ENCODE measurements at places on chromosomes 7 and 10.

DNA sequence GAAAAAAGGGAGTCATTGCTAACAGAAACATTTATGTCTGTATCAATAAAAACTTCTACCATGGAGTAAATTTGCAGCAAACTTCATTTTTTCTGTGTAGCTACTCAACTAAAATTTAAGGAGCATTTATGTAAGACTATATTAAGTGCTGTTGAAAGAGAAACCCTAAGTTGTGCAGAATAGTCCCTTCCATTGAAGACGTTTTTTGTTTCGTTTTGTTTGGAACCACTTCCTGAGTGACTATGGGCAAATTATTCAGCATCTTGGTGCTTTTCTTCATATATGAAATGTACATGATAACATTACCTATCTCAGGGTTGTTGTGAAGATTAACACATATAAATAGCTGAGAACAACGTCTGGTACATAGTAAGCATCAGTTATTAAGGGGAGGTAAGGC lies 24.3 kb downstream of the SEM1 start:
- peak; percentile 23 for DNase-seq

DNA sequence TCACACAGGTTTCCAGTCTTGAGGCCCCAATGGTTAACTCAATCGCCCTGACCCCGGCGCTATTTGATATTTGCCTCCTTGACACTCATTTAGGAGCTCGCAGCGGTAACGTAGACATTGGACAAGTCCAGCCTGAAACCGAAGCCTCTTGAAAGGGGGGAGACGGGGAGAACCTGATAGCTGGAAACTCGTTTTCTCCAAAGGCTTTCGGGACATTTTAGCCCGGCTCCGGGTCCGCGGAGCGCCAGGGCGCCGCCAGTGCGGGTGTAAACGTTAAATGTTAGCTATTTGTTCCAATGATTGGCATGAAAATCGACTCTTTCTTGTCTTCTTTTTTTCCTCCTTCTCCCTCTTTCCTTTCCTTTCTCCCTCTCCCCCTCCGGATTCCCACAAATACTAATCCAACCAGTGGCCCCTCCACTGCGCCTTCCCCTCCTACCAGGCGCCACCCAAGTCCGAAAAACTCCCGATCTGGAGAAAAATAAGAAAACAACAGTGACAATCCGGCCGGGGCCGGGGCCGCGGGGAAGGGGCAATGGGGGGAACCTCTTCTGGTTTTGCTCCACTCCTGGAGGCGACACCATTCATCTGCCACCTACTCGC lies 17.2 kb upstream of the GATA3 start:
- no peak for DNase-seq

DNA sequence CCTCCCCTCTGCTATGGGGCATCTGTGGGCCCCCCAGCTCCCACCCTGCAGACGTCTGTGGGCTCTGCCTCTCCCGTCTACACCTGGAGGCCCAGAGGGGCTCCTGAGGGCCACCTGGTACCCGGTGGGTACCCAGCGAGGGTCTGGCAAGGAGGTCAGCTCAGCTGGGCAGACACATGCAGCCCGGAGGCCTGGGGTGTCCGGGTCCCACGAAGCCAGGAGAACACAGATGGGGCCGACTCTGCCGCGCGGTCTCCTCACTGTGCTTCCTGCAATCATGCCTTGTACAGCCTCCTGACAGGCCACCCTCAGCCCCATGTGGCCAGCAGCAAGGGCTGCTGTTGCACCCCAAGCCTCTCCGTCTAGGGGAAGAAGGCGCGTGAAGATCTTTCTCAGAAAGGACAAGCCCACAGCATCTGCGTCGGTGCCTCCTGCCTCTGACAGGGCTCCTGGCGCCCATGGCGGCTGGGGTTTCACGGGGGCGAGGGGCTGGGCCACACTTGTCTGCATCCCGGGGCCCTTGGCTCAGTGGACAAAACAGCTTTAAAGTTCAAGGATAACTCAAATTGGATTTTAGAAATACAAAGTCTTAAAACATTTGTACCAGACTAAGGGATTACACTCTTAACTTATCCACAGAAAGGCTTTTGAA lies 391.3 kb downstream of the DNAJB6 start:
- DNase-seq: no peak

DNA sequence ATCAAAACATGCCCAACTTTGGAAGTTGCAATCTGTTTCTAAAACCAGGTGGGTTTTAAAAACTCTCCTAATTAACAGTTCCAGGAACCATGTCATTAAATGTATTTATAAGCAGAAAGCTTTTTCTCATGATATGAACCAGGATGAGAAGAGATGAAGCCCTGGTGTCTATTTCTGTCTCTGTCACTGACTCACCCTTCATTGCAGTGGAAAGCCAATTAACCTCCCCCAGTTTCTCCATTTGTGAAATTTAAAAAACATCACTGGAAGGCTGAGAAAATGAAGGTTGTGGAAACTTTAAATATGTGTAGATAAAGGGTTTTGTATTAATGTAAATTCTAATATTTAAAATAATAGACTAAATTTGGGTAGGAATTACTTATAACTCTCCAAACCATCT lies 1088.0 kb downstream of the SORCS1 start:
- no peak for DNase-seq

DNA sequence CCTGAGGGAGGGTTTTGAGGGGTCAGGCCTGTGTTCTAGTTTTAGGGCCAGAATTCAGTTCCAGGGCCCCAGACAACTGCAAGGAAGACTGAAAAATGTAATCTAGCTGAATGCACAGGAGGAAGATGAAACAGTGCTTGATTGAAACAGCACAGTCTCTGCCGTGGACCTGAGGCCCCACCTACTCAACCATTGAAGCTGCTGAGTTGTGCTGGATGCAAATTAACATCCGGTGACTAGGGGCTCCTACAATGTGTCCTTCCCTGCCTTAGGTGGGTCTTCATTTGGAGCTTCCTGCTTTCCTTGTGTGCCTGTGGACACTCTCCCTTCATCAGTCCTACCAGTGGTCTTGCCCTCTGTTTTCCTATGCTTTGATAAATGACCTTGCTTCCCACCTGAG lies 5.7 kb downstream of the GLRX3 start:
- DNase-seq: peak; percentile 30

DNA sequence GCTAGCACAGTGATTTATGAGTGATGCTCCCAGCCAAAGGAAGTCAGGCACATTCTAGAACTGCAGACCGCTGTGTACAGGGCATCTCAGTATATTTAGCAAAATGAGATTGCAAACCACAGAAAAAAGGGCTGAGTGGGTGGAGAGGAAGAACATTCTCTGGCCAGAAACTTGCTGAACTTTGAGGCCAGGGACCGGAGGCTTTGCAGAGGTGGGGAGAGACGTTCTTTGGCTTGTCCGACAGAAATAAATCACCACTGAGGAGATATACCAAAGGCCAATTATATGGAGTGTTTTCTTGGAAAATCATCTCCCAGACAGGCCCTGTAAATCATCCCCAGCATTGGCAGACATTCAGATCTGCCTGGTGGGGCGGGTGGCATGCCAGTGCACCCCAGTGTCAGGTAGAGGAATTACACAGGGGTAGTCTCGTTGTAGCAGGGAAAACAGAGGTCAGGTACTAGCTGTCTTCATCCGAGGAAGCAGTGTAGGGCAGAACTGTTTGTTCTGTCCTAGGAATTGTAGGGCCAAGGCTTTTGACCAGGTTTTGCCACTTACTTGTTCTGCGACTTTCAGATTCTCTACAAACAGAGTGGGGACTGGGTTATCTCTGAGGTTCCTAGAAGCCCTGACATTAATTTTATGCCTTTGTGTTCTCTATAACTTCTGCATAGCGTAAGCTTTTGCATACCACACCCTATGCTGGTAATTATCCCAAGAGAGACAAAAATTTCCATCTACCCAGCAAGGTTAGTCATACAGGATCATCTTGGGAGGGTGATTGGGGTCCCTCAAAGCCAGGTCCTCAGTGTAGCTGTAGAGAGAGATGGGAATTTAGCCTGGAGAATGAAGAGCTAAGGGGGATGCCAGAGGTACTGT lies 655.6 kb downstream of the LRMDA start:
- DNase-seq: peak; percentile 10

DNA sequence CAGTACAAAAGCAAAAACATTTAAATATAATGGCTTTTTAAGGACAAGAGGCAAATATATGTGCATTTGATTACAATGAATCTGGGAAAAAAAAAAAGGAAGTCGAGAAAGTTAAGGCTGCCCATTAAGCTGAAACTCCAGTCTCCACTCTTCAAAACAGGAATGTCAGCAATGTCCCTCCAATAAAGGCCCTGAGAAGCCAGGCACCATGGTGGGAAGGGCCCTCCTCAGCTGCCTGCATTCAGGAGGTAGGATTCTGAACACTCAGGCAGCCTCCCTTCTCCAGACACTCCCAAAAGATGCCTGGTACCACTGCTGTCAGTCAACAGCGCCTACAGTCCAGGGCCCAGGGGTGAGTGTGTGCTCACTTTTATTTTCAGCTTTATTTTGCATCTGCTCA lies 121.3 kb upstream of the MGMT start:
- no peak for DNase-seq

DNA sequence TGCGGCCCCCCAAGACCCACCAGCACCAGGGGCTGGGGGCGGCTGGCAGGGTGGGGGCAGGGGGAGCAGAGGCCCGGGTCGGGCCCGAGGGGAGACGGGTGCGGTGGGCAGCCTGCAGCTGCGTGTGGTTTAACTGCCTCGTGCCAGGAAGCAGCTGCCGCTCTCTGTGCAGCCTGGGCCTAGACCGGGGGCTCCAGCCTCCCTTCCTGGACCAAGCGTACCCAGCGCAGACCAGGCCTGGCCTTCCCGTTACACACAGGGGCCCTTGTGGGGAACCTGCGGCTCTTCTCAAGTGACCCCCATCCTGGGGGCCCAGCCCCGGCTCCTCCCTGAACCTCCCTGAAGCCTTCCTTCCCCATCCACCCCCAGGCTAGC lies 6.6 kb upstream of the INTS1 start:
- no peak for DNase-seq

DNA sequence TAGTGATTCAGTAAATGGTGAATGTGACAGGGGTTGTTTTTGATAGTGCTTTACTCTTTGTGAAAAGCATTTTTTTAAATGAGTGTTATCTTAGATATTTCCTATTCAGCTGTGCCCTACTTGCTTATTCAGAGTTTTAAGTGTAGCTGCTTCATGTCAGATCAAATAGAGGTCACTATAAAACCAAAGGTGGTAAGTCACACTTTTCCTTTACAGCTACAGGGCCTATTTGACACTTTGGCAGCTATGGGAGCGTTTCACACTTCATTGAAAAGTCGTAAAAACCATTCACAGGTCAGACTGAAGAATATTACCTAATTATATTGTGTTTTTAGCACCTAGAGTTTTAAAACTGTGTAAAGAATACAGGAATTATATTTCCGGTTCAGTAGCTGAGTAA lies 67.3 kb downstream of the ANKIB1 start:
- DNase-seq: no peak

DNA sequence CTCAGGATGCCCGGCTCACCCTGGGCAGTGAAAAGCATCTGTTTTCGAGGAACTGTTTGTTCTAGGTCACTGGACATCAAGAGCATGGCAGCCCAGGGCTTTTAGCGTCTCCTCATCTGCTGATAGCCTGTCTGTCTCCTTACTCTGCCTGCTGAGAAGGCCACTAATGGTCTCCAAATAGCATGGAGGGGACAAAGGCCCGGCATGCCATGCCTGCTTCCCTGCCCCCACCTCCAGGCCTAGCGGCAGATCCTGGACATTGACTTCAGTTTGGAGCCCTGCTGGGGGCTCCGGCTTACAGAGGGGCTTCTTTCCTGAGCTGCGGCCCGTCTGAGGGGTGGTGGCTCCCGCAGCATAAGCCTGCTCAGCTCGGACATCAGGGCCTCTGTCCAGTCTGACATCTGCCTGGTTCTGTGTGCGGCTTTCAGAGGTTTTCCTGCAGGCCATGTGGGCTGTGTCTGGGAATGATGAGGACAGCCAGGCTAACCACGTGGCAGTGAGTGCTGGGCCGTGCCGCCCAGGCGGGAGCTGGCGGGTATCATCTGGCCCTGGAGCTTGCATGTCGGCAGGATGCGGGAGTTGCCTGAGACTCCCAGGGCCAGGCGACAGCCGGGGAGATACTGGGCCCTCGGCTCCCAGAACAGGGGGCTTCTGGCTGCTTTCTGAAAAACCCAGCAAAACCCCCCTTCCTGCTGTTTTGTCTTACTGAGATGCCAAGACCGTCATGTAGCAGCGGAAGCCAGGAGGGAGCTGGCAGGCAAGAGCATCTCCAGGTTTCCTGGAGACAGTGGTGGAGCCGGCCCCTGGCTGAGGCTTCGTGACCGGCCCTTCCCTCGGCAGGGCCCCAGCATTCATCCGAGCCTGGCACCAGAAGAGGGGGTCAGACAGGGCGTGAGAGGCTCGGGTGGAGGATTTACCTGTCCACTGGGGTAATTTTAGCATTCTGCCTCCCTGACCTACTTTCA lies 9.2 kb downstream of the PFKFB3 start:
- no peak for DNase-seq

- DNase-seq: no peak
Observed at GRCh38 chr7:48004638-48005037, 24.3 kb downstream of the SUN3 start.

GRCh38 chr7:133775201-133775600 lies 351.9 kb upstream of the LRGUK start:
- no peak for DNase-seq

DNA sequence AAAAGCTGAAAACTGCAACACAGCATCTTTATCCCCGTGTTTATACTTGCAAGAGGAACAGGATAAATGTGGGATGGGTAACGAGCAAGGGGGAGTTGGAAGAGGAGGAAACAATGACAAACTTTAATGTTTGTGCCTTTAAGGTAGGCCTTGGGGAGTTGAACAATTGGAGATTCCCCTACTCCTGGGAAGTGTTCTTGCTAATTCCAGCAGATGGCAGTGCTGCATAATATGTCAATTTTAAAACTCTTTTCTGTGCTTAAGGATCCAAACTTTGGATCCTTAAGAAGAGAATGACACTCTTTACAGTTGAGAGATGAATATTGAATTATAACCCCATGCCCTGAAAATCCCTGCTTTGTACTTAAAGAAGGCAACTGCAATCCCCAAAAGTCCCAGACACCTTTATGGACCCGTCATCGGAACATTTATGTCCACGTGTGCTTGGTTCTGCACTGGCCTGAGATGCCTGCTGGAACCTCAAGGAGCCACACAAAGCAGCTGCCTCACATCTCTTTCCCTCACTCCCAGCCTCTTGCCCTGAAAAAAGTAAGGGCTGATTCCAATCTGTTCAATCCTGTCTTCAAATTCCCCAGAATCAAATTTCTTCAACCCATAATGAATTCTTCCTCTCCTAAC lies 12.0 kb downstream of the IFIT5 start:
- peak; percentile 39 for DNase-seq

DNA sequence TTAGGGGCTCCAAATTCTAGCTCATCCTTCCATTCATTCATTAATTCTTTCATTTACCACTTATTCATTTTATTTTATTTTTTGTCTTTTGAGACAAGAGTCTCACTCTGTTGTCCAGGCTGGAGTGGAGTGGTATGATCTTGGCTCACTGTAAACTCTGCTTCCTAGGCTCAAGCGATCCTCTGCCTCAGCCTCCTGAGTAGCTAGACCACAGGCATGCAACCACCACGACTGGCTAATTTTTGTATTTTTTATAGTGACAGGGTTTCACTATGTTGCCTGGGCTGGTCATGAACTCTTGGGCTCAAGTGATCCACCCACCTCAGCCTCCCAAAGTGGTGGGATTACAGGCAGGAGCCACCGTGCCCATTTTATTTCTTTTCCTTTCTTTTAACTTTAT lies 31.6 kb downstream of the FGF8 start:
- no peak for DNase-seq

GRCh38 chr10:97539523-97540200 lies 32.9 kb upstream of the ANKRD2 start:
- DNase-seq: no peak

Measured in activated CD4-positive, alpha-beta T cell treated with anti-CD3 and anti-CD28 coated beads, Interleukin-2, Interleukin-6, amounts not matched to agents 100 ng/mL and 50 ng/mL, durations not matched to agents 16 hours and 8 hours (primary cell).